ENCODE measurements at places on chromosomes 6 and 20.

DNA sequence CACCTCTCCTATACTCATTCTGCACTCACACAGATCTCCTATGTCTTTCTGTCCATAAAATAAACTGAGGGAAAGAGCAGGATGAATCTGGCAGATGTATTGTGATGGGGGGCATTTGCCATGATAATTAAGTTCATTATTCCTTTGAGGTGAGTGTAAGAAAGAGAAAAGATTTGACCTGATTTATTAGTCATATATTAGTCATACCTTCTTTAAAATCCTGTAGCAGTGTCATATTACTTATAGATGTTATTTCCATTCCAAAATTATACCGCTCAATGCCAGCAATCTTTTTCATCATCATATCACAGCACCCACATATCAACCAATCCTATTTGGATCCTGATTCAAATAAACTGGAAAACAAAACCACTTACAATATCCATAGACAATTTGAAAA lies 733.3 kb upstream of the SLC35B3 start:
- DNase-seq, result no peak

DNA sequence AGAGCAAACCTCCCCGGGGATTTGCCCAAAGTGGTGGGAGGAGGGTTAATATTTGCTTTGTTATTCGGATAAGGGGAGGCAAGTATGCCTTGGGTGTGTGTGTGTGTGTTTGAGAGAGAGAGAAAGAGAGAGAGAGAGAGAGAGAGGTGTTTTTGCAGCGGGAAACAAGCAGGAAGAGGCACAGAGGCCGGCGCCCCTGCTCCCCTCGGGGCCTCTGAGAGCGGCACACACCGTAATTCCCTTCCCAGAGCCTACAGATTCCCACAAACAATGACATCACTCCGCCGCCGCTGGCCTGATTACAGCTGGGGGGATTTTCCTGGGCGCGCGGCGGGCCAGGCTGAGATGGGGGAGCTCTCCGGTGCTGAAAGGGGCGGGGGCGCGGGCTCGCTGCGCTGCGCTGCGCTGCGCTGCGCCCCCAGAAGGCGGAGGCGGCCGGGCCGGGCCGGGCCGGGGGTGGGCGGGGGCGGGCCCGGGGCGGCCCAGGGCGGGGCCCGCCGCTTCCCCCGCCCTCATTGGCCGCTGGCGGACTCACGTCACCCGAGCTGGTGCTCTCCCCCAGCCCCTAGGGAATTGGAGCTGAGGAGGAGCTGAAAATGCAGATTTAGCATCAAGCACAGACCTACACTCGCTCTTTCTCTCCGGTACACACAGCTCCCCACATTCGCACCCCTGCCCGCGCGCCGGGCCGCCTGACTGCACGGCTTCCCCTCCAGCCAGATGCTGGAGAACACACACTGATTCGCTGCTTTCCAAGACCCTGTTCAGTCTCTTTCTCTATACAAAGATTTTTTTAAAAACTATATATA lies at the start of gene PCSK2:
Gene PCSK2, plus strand, starts transcription at position 631 of the 809 bp plus-strand sequence. CDS start 266 bp downstream, outside the sequence.
- DNase-seq, result peak; percentile 26

GRCh38 chr6:43817192-43817591 lies 47.2 kb downstream of the VEGFA start:
- DNase-seq, result peak; percentile 76

GRCh38 chr20:43870484-43870883 lies 44.2 kb upstream of the TOX2 start:
- no peak for DNase-seq

GRCh38 chr6:87716928-87717614 lies 15.0 kb upstream of the AKIRIN2 start:
- no peak for DNase-seq

- no peak for DNase-seq
Observed at GRCh38 chr20:2140561-2140960, 38.9 kb downstream of the STK35 start.

DNA sequence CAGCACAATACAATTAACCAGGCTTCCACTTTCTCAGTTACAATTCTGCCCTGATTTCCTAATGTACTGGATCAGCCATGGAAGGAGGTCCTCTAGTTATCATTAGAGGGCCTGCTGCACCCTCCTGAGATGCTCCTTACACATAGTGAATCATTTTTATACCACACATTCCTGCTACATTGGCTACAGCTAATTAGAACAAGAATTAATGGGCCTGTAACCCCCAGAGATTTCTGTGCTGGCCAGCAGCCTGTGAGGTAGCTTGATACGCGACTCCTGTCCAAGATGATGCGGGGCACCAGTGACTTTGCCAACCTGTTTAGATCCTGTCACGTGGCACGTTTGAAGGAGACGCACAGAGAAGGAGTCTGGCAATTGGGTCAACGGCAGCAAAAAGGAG lies 422.8 kb downstream of the EPM2A start:
- no peak for DNase-seq

DNA sequence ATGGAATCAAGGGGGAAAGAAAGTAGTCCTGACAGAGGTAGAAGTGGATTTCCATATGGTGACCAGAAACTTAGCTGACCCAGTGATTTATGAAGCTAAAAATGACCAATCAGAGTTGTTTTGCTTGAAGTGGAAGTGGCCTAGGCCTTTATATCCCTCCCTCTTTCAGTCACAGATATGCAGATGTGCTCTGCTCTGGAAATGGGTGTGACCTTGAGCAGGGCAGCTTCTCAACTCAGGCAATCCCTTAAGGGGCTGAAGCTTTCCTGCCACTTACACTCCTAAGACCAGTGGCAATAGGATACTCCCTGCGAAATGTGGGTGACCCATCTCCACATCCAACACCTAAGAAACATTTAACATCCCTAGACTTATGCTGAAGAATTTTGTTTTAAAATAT lies 256.6 kb downstream of the EYS start:
- no peak for DNase-seq

GRCh38 chr6:165767228-165767627 lies 104.2 kb upstream of the PDE10A start:
- DNase-seq, result peak; percentile 40

- DNase-seq, result no peak
Observed at GRCh38 chr6:16106991-16107787, 21.7 kb upstream of the MYLIP start.

DNA sequence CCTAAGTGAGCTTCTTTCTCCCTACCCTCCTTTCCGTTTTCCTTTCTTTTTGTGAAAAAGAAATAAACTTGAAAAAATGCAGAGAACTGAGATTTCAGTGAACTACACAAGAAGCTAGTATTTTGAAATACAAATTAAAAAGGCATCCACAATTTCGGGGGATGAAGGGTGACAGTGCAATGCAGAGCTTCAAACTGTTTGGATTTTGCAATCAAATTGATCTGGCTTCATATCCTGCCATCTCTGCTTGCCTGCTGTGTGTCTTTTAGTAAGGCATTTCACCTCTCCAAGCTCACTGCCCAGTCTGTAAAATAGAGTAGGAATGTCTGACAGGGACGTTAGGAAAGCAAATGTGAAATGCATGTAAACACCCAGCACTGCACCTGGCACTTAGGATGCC lies 258.0 kb downstream of the HACE1 start:
- DNase-seq, result no peak

DNA sequence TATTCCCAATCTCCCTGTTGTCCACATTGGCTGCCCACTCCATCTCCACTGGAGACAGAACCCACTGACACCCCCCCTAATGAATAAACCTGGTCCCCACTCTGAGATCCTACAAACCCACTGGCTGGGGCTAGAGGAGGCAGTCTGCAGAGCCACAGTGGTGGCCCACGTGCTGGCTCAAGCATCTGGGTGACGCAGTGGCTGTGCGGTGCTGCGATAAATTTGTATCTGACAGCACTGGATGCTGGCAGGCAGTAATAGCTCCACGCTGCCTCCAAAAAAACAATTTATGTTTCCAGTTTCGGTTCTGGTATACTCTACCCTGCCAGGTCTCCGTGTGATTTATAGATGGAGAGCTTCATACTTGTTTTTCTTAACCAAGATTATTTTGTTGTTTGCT lies 87.1 kb upstream of the SYNDIG1 start:
- DNase-seq, result peak; percentile 73

DNA sequence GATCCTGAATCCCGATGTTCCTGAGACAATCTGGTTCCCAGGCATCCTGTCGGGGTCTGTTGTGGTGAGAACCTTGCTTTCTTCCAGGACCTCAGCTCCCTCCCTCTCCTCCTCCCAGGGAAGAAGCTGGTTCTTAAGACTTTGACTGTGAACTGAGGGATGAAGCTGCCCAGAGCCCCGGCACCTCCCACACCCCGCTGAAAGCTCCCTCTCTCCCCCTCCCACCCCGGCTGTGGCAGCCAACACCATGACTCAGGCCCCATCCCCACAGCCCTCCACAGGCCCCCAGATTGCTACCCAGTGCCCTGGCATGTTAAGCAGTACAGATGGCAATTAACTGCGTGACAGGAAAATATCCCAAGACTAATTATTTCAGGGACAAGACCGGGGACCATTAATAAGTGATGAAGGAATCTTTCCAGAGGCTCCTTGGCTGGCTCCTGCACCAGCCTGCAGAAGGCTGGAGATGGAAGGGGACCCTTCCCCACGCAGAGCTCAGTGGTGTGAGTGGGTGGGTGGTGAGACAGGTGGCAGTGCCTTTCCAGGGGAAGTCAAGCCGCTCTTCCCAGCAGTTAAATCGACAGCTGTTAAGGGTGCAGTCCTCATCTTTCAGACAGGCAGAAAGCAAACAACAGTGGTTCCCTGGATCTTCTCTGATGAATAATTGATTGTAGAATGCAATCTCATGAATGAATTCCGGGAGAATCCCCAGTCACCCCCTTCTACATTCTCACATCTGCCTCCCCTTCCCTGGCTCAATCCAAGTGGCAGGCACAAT lies 237.9 kb downstream of the LRFN2 start:
- no peak for DNase-seq

DNA sequence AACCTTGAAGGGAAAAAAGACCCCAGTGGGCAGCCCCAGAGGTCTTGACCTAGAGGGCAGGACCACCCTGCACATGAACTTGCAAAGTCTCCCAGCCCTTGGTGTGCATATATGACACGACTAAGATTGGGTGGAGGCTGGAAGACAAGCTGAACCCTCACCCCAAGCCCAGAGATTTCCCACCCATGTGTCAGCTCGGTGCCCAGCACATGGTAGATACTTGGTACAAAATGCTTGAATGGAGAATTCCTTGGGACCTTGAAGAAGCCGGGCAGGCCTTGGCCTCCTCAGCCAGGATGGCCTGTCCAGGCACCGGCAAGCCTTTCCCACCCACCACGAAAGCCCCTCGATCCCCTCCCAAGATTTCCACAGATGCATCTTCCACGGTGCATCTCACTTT lies 50.6 kb downstream of the BPIFB1 start:
- no peak for DNase-seq

- DNase-seq, result peak; percentile 38
Observed at GRCh38 chr6:25404693-25405169, 125.6 kb downstream of the CARMIL1 start.

DNA sequence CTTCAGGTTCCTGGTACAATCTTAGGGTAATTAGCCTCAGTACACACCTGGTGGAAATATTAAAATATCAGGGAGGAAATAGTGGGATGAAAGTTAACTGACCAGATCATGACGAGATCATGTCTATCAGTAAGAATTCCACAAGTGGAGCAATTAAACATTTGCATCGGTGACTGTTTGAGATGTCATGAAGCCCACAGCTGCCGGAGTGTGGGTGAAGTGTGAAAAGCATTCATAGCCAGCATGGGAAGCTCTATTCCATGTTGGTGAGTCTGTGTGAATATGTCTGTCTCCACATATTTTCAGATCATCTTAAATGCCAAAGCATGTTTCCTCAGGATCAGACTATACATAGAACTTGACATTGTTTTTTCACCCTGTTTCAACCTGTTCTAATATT lies 142.8 kb downstream of the IPCEF1 start:
- DNase-seq, result no peak

GRCh38 chr20:57262784-57263609 lies 3.4 kb downstream of the BMP7 start:
- no peak for DNase-seq

GRCh38 chr20:10637031-10637559 lies 36.7 kb downstream of the JAG1 start:
- no peak for DNase-seq

DNA sequence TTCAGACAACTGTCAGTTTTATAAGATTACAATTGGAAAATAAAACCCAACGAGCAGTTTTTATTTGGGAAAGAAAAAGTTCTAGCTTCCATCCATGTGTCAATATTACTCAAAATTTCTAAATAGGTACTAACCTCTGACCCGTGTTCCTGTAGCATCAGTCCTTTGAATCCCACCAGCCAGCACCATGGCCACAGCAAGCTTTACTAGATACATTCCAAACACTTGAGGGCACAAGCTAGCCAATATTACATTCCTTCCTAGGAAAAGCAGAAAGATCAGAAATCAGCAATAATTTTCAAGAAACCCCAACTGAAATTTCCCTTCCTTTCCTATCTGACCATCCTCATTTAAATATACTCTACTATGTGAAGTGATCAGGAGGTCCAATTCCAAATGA lies 19.2 kb downstream of the ASF1A start:
- DNase-seq, result no peak

DNA sequence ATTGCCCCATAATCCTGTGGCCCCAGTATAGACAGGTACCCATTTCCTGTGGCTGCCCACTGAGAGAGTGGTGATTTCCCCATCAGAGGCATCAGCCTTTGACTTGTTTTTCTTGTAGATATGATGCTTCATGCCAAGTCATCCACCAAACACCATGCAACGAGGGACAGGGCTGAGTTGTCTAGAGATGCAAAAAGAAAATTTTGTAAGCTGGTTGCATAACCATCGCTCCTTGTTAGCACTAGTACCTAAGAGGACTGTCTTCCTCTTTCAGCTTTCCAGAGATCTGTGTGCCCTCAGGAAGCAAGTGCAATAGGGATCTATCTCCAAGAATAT lies 166.8 kb downstream of the BCAS1 start:
- DNase-seq, result peak; percentile 80
